Caudate nucleus (tissue), 63 donors: ENCODE measurements at places on chromosomes 5 and 9.

DNA sequence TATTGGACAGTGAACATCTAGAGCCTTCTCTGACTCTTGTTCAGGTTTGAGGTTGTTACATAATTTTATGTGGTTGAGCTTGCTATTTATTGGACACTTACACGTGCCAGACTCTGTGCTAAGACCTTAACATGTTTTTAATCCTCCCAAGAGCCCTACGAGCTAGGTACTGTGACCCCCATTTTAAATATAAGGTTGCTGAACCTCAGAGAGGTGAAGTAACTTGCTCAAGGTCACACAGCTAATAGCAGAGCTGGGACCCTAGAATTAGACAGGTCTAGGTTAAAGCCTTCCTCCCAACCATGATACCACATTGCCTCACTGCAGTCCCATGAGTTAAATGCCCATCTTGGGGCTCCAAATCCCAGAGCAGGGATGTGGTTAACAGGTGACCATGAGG lies 135.7 kb upstream of the PITX1 start:
- no peak for DNase-seq

- DNase-seq: no peak
Measured at GRCh38 chr5:76691467-76692273, 24.3 kb upstream of the F2R start.

DNA sequence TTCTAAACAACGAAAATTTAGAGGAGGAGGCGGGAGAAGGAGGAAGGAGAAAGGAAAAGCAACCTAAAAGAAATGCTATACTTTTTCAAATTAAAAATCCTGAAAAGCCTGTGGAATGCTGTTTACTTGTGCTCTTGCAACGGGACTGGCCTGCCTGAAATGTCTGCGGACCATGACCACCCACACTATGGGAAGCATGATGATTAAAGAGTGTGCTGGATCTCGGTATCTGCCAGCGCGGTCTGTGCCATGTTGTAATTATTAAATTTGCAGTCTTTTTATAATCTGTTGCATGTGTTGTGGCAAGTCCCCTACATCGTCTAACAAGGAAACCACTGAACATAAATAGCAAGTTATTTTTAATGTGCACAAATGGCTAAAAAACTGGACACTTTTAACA lies 111.4 kb downstream of the FANCC start:
- no peak for DNase-seq

GRCh38 chr9:92668746-92669526 lies 995 bp downstream of the IPPK start:
- no peak for DNase-seq

DNA sequence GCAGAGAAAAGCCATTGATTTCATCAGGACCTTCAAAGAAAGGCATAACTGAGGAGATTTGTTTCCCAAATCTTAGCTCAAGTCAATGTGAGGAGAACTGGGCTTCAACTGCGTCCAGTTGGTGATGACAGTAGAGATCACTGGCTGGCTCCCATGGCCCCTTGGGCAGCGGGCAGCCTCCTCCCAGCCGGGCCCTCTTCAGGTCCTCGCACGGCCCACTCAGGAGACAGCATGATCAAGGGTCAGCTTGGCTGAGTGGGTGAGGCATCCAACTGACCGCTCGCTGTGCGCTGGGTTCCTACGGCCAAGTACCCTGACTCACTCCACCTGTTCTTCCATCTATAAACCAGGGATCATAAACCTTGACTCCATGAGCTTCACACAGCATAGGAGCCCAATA lies 274.0 kb downstream of the NSG2 start:
- no peak for DNase-seq

- no peak for DNase-seq
Measured at GRCh38 chr5:88269222-88269771, 652 bp upstream of the TMEM161B start.

GRCh38 chr9:124969401-124969800 lies 28.5 kb upstream of the GOLGA1 start:
- no peak for DNase-seq

DNA sequence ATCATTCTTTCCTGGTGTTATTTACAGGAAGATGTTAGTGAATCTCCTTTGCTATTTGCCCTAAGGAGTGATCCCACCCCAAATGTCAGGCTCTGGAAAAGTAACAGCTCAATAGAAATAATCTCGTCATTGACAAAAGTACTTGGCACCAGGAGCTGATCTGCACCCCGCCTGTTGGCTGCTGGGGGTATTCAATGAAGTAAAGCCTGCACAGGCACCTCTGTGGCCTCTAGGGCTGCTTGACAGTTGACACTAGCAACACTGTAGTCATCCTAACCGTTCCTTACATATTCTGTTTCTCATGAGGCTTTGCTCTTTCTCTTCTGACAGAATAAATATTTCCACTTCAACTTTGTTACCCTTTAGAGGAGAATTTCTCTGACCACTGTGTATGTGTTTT lies 103.4 kb downstream of the DOCK2 start:
- no peak for DNase-seq
